ENCODE measurements at places on chromosomes 2 and 18.
A peak's percentile ranks its signal among the peaks of the same experiment; 100 is the strongest.

GRCh38 chr18:58495634-58496033 lies 133.3 kb downstream of the ALPK2 start:
- no peak for DNase-seq

GRCh38 chr2:28810384-28811285 lies at the start of gene SPDYA:
TSS of gene SPDYA (plus strand) at chr2:28810834. CDS start at chr2:28816015, 5,181 bp downstream.
- peak; percentile 74 for DNase-seq

GRCh38 chr2:196584903-196585302 lies 54.6 kb upstream of the CCDC150 start:
- no peak for DNase-seq

DNA sequence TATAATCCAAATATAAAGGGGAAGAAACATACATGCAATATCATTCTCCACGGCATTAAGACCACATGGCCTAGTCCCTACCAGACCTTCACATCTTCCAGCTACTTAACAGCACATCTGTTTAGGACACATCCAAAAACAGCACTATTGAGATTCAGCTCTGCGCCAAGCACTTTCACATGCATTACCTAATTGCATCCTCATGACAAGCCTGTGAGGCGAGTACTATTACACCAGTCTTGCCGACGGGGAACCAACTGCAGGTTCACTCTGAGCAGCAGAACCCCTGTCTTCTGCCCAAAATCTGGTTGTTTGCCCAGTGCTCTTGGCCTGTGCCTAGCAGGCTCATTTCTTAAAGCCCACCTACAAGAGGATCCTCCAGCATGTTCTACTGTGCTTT lies 66.7 kb downstream of the AAK1 start:
- no peak for DNase-seq

- no peak for DNase-seq
These were observed 893.1 kb upstream of the CELF4 start for GRCh38 chr18:38458698-38459097.

DNA sequence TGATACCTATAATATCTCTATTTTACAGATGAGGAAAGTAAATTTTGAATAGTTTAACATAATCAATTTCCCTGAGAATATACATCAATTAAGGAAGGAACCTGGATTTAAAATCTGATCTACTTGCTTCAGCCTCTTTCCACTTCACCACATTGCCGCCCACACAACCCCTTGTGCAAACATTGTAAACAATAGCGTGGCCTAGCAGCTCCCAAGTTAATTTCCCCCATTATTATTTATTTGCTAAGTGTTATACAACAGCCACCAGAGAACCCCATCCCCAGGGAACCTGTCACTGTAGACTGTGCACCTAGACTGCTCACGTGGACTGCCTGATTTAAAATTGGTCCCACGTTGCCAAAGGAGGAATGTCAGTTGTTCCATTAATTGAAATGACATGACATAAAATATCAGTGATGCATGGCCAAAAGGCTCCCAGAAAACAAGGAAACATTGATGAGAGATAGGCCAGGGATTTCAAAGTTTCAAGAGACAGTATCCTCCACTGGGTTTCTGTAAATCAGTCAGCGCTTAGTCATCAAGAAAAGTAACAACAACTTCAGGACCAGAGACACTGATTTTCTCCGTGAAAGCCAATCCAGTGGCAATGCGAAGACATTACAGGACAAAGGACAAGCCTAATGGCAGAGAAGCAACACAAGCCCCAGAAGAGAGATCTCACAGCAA lies 41.3 kb downstream of the SCG2 start:
- no peak for DNase-seq
